Immature natural killer cell (primary cell): ENCODE measurements at places on chromosomes 7 and 10.
A peak's percentile ranks its signal among the peaks of the same experiment; 100 is the strongest.

DNA sequence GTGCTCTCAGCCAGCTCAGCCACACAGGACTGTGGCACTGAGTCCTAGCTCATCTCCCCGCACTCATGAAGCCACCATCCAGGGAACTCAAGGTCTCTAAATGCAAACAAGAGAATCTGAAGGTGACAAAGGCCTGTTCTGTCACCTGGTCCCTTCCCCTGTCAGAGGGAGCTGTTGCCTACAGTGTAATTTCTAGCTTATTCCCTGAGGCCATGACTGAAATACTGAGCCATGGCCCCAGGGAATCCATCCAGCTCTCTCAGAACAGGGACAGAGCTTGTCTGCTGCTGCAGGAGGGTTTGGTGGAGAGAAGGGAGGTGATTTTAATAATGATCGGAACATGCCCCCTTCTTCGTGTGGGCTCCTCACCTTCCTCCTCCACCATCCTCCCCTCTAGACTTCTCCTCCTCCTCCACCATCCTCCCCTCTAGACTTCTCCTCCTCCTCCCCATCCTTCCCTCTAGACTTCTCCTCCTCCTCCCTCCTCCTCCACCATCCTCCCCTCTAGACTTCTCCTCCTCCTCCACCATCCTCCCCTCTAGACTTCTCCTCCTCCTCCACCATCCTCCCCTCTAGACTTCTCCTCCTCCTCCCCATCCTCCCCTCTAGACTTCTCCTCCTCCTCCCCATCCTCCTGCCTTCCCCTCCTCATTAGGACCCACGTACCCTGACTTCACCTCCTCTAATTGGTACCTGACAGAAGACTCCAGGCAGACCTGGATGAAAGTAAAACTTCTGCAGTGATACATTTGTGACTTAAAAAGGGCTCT, 338.0 kb upstream of the MKI67 start:
- no peak overlapping the region for H3K27ac ChIP-seq
- DNase-seq = peak; percentile 6
- H3K27me3 ChIP-seq = peaks cover 2% of the 10 kb centered on the region

GRCh38 chr7:22156205-22156604, 200.7 kb downstream of the RAPGEF5 start:
- no peak overlapping the region for H3K27ac ChIP-seq
- no peak overlapping the region for H3K4me3 ChIP-seq
- no peaks in the 10 kb centered on the region for H3K27me3 ChIP-seq
- no peaks in the 10 kb centered on the region for H3K36me3 ChIP-seq
- DNase-seq = no peak

GRCh38 chr10:123514996-123515395, 151.2 kb upstream of the GPR26 start:
- no peaks in the 10 kb centered on the region for H3K4me1 ChIP-seq
- no peak overlapping the region for H3K4me3 ChIP-seq
- peaks cover 4% of the 10 kb centered on the region for H3K27me3 ChIP-seq
- no peak for DNase-seq
- no peaks in the 10 kb centered on the region for H3K36me3 ChIP-seq

DNA sequence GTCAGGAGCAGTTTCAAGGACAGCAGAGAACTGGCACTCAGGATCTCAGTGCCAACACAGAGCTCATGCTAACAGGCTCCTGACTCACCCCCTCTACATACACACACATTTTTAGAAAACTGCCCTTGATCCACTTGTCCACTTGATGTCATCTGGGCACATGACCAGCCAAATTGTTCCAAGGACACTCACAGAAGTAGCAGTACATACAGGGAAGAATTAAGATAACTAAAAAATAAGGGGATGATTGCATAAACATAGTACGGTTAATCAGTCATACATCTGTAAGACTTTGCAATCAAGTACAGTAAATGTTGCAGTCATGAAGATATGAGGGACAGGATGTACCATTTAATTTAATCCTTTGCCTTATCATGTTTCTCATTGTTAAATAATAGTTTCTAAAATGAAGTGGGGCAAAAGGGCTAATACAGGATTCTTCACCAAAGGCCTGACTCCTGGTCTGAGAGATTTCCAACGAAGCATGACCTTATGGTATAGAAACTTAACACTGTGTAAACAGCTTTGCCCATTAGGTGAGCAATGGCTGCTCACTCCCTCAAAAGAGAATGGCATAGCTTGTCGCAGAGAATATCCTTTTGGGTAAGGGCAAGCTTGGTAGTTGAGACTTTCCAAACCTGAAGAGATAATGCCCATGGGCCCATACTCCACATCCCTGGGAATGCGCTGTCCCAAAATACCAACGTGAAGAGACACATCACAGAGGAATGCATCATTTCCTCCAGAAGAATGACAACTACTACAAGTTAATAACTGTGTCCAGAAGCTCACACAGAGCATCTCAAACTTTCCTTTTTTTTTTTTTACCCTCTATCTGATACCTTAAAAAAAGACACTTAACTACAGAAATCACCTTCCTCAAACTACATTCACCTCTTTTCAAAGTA, 94.1 kb downstream of the ARMH3 start:
- H3K36me3 ChIP-seq = peaks cover 16% of the 10 kb centered on the region
- H3K27me3 ChIP-seq = no peaks in the 10 kb centered on the region
- no peak for DNase-seq
- H3K27ac ChIP-seq = no peak overlapping the region

DNA sequence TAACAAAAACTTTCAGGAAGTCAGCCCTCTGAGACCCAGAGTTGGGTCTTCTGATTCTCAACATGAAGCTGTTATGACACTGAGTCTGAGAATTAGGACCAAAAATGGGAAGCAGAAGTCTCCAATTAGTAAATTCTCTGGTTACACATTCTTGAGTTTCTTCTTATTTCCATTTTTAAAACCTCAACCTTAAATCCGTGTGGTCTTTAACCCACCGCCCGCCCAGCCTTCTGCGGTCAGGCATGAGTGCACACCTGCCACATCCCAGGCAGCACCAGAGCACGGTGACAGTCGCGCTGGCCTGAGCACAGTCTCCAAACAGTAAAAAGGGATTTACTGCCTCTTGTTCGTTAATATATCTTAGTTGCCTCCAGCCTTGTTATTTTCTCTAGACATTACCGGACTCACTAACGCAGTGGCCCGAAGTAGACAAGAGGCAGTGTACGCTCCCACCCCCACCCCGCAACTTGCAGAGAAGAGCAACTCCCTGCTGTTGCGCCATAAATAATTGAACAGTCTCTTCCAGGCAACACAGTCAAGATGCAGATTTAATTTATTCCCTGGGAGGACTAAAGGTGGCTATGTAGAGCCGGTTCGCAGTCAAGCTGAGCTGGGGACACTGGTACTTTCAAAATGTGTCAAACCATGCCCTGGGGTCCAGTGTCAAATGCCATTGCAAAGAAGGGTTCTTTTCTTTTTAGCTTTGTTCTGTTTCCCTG, 147.0 kb upstream of the CELF2 start:
- H3K4me1 ChIP-seq = no peaks in the 10 kb centered on the region
- H3K36me3 ChIP-seq = no peaks in the 10 kb centered on the region
- H3K4me3 ChIP-seq = no peak overlapping the region
- H3K27ac ChIP-seq = no peak overlapping the region

DNA sequence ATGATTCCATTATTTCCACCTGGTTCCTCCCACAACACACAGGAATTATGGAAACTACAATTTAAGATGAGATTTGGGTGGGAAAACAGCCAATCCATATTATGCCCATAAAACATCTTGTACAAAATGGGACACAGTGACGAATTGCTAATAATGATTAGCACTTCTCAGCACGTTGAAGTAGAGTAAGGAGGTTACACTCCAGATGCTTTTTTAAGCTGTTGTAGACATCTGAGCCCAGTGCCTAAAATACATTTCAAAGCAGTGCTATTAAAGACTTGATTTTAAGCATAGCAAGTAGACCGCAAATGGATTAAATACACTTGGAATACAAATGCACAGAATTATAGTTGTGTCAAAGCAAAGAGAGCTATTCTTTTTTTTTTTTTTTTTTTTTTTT, 105.9 kb downstream of the AASS start:
- no peaks in the 10 kb centered on the region for H3K27me3 ChIP-seq
- H3K27ac ChIP-seq = no peak overlapping the region
- DNase-seq = no peak
- no peaks in the 10 kb centered on the region for H3K36me3 ChIP-seq
- no peaks in the 10 kb centered on the region for H3K4me1 ChIP-seq
- no peak overlapping the region for H3K4me3 ChIP-seq

GRCh38 chr10:30818010-30818660, 188.6 kb upstream of the LYZL2 start:
- peaks cover 3% of the 10 kb centered on the region for H3K4me1 ChIP-seq
- H3K36me3 ChIP-seq = no peaks in the 10 kb centered on the region
- peak overlapping the region; percentile 18 for H3K4me3 ChIP-seq
- DNase-seq = no peak
- H3K27me3 ChIP-seq = no peaks in the 10 kb centered on the region
- no peak overlapping the region for H3K27ac ChIP-seq

DNA sequence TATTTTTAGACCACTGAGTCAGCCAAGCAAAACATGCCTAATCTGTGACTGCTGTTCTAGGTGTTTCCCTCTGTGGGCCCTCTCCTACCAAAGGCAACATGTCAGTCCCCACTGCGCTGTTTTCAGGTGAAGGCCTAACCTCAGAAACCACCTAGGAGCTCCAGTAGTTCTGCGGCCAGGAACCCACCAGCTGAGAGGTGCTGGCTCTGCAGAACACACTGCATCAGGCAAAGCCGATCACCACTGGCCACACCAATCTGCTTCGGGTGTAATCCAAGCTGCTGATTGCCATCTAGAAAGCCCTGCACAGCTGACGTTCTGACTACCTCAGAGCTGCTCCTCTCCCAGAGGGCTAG, 14.9 kb downstream of the CAMK2G start:
- peaks cover 49% of the 10 kb centered on the region for H3K4me1 ChIP-seq
- peak; percentile 21 for DNase-seq
- no peak overlapping the region for H3K4me3 ChIP-seq

DNA sequence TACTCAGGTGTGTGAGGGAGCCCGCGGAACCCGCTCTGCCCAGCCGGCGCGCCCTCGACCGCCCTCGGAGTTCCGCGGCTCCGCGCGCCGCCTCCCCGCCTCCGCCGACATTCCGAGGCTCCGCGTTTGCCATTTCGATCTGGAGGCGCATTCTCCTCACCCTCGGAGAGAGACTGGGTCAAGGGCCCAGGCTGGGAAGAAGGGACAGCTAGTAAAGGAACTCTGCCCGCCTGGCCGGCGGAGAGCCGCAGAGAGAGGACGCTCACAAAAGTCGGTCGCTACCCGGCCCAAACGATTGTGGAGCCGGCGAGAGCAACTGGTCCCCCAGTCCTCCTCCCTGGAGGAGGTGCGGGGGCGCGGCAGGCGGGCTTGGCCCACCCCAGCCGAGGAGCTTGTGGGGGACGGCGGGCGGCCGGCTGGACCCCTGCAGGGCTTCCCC, 74.5 kb upstream of the LEP start:
- H3K27ac ChIP-seq = no peak overlapping the region
- peaks cover 11% of the 10 kb centered on the region for H3K4me1 ChIP-seq
- no peaks in the 10 kb centered on the region for H3K36me3 ChIP-seq

GRCh38 chr10:7958442-7958841, 96.0 kb upstream of the GATA3 start:
- H3K4me3 ChIP-seq = no peak overlapping the region
- no peak overlapping the region for H3K27ac ChIP-seq
- DNase-seq = no peak
- no peaks in the 10 kb centered on the region for H3K36me3 ChIP-seq
- no peaks in the 10 kb centered on the region for H3K27me3 ChIP-seq
- H3K4me1 ChIP-seq = peaks cover 6% of the 10 kb centered on the region

DNA sequence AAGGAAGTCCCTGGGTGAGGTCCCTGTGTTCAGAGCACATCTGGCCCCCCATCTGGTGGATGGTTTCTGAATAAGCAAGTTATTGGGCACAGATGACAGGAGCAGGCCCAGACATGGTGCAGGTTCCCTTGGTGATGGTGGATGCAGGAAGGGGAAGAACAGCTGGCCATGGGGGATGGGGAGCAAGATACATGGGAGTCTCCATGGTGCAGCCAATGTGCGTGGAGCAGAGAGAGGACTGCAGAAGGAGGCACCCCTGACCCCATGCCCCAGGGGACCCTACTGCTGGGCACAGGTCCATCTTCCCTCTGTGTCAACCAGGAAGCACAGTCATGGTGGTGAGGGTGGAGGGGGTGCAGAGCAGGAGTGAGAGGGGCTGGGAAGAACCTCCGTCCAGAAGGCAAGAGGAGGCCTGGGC, 43.8 kb upstream of the RABGEF1 start:
- H3K36me3 ChIP-seq = peaks cover 6% of the 10 kb centered on the region
- no peak overlapping the region for H3K4me3 ChIP-seq
- no peak for DNase-seq
- H3K4me1 ChIP-seq = no peaks in the 10 kb centered on the region

DNA sequence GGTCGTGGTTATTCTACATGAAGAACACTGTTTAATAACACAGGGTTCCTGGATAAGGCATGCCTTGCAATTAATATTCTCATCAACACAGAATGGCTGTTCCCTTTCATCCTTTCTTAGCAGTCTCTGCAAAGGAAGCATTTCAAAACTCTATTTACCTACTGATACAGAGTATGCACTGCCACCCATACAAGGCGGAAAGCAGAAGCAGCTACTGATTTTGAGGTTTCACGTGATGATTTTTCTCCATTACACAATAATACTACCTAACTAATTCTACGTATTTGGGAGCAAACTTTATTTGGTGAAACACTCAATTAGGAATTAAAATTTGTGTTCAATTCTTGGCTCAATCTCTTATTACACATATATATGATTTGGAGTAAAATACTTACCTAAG, 43.0 kb upstream of the COL1A2 start:
- H3K27me3 ChIP-seq = no peaks in the 10 kb centered on the region
- no peak overlapping the region for H3K4me3 ChIP-seq
- no peak overlapping the region for H3K27ac ChIP-seq
- H3K4me1 ChIP-seq = no peaks in the 10 kb centered on the region
- no peak for DNase-seq

GRCh38 chr7:44505595-44505994, 15.1 kb upstream of the NUDCD3 start:
- peak; percentile 14 for DNase-seq
- peaks cover 2% of the 10 kb centered on the region for H3K27me3 ChIP-seq
- no peak overlapping the region for H3K27ac ChIP-seq
- peaks cover 1% of the 10 kb centered on the region for H3K4me1 ChIP-seq
- H3K4me3 ChIP-seq = no peak overlapping the region

GRCh38 chr10:94630017-94630688, 53.4 kb upstream of the CYP2C18 start:
- peaks cover 2% of the 10 kb centered on the region for H3K27me3 ChIP-seq
- no peaks in the 10 kb centered on the region for H3K4me1 ChIP-seq
- no peak overlapping the region for H3K27ac ChIP-seq
- DNase-seq = no peak
- H3K4me3 ChIP-seq = no peak overlapping the region

DNA sequence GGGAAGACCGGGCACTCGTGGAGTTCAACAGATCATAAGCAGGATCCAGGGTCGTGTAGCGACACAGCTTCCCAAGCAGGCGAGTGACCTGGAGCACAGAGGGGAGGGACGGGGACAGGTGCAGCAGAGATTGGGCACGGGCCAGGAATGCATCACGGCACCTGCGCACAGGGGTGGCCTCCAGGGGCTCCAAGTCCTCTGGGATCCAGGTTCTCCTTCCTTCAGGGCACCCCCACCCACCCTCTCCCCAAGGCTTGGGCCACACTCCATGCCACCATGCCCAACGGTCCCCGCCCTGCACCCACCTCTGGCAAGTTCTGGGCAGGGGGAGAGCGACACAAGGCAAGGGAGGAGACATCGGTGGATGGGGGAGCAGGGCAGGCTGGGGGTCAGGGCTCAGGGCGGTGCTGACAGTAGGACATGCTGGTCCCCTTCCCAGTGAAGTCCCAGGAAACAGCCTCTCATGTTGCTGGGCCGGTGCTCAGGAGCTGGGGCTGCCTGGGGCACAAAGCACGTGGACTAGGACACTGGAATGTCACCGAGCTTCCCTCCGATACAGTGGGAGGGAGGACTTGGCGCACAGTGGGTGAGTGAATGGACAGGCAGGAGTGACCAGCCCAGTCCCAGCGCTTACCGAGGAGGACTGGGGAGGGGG, 597.3 kb downstream of the PTPRN2 start:
- H3K36me3 ChIP-seq = no peaks in the 10 kb centered on the region
- no peaks in the 10 kb centered on the region for H3K4me1 ChIP-seq
- no peak overlapping the region for H3K4me3 ChIP-seq
- H3K27ac ChIP-seq = no peak overlapping the region
- no peak for DNase-seq
